Activated CD4-positive, alpha-beta memory T cell treated with anti-CD3 and anti-CD28 coated beads, Interleukin-2, amount 10 ng/mL, durations not matched to agents 7 days and 5 days (primary cell): ENCODE measurements at places on chromosomes 3 and 15.

DNA sequence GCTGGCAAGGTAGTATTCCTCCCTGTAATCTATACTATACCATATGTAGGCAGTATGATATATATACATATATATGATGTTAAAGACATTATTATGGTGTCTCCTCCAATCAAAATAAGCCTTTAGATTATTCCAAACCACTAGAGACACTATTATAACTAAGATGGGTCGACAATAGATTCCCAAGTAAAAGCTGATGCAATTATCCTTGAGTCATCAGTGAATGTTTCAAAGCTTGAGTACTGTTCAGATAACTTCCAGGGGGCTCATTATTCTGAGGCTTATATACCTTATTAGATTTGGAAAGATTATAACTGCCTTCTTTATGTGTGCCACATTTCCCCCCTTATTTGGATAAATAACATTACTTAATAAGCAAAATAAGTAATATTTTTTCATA is 11.9 kb upstream of the C3orf38 start:
- DNase-seq = no peak

DNA sequence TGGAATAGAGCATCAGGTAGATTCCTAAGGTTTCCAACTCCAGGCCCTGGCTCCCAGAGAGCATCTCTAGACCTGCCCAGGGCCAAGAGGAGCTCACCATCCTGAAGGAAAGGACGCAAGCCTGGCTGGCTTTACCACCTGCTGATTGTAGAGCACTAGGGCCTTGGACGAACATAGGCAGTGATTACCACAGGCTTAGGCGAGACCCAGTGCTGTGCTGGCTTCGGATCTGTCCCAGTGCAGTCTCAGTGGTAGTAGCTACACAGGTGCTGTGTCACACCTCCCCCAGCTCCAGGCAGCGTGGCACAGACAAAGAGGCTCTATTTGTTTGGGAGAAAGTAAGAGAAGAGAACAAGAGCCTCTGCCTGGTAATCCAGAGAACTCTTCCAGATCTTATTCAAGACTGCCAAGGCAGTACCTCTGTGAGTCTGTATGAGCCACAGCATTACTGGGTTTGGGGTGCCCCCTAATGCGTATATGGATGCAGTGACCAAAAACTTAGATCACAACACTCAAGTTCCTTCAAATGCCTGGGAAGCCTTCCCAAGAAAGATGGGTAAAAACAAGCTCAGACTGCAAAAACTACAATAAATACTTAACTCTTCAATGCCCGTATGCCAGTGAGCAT is 25.4 kb downstream of the ISG20 start:
- DNase-seq = peak; percentile 53

GRCh38 chr3:168539909-168540308 is 444.2 kb upstream of the GOLIM4 start:
- DNase-seq = no peak

DNA sequence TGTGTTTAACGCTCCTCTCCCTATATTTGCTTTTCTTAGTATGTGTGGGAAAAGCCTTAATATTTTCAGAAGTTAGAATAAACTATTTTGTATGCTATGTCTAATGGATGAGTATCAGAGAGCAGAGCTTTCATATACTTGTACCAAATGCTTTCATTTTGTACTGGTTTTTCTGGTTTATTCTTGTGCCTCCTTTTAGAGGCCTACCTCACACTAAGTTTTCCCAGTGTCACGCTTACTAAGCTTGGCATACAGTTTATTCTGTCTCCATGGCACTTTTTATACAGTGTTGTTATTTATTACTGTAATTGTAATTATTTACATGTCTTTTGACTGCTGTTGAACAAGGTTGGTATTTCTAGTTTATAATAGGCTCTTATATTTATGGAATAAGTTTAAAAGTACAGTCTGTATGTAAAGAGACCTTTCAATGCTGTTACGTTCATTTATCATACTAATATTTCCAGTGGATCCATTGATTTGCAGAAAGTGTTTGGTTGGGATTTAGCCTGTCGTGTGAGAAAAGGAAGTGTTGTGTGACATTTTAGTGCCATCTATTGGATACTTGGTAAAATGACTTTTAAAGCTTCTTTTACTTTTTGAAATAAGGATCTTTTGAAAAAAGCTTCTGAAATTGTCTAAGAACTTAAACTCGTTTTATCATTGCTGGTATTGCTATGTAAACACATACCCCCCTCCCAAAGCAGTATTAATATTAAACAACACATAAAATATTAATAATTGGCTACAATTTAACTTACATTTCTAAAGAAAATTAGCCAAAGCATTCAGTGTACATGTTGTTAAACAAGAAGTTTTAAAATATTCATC is 5.2 kb upstream of the EBLN2 start:
- no peak for DNase-seq

DNA sequence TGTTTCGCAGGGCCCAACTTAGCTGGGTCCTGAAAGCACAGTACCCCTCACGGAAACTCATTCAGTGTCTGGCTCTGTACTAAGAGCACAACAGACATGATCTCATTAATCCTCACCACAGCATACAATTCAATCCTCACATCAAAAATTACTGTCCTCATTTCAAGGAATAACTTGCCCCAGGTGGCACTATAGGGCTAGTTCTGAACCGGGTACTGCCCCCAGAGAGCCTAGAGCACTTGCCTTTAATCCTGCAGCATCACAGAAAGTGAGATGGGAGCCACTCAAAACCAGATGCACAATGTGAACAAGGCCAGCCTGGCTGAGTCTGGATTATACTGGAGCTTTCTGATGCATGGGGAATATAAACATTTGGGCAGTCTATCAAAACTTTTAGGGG is 122.6 kb downstream of the OSBPL10 start:
- no peak for DNase-seq
